RKO (cell line): ENCODE measurements at places on chromosomes 5 and 9.
A peak's percentile ranks its signal among the peaks of the same experiment; 100 is the strongest.

- DNase-seq = no peak
These were observed 427.7 kb downstream of the PRELID2 start for GRCh38 chr5:145407300-145408047.

DNA sequence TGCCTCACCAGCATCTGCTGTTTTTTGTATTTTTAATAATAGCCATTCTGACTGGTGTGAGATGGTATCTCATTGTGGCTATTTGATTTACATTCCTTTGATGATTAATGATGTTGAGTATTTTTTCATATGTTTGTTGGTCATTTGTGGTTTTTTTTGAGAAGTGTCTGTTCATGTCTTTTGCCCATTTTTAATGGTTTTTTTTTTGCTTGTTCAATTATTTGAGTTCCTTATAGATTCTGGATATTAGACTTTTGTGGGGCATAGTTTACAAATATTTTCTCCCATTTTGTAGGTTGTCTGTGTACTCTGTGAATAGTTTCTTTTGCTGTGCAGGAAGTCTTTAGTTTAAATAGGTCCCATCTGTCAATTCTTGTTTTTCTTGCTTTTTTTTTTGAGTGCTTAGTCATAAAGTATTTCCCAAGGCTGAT is 148.1 kb downstream of the NPR3 start:
- no peak for DNase-seq

DNA sequence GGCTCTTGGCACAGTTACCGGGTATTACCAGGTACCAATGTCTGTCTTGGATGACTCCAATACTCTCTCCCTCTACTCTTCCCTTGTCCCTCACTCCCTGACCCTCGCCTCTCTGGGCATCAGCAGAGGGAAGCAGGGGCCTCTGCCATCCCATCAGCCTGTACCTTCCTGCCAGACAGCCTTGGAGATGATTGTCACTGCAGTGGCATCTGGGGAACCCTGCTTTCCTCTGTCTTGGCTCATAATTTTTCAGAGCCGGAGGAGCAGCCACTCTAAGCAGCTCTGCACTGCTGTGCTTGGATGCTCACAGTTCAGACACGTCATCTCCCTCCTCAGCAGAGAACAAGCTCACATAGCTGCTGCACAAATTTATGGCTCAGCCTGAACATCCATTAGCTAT is 274.1 kb downstream of the SMARCA2 start:
- no peak for DNase-seq

GRCh38 chr5:164998590-164998989 is 1493.2 kb downstream of the MAT2B start:
- DNase-seq = no peak

DNA sequence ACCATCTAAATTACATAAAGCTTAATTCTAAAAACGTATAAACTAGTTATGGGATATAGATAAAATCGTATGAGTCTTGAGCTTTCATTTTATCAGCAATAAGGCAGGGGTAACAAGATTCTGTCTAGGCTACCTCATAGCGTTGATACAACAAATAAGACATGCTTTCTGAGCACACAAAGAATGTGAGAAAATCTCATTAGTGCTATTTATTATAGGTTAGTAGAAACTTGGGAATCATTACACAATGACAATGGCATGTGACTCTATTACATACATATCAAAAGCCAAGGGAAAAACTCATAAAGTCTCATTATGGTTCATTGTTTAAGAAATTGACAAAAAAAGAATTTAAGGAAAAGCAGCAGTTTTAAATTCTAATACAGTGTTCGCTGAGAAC is 448.6 kb downstream of the PLK2 start:
- no peak for DNase-seq

GRCh38 chr5:64180661-64181343 is 15.2 kb downstream of the RNF180 start:
- peak; percentile 9 for DNase-seq

GRCh38 chr5:161299053-161299452 is 247.5 kb downstream of the GABRB2 start:
- DNase-seq = no peak

DNA sequence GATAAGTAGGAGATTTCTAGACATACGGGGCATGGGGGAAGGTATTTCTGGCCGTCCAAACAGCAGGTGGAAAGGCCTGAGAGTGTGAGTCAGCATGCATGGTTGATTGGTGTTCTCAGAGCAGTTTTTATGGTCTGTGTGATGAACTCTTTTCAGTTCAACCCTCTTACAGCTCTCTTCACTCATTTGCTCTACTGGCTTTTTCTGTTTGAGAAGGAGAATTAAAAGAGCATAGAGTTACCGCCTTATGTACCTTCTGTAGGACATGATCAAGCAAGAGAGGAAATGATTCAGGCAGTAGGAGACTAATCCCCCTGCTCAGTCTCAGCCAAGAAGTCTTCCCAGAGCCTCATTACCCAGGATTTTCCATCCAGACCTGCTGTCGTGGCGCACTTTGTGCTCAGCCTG is 92.4 kb downstream of the PRDM6 start:
- DNase-seq = no peak

DNA sequence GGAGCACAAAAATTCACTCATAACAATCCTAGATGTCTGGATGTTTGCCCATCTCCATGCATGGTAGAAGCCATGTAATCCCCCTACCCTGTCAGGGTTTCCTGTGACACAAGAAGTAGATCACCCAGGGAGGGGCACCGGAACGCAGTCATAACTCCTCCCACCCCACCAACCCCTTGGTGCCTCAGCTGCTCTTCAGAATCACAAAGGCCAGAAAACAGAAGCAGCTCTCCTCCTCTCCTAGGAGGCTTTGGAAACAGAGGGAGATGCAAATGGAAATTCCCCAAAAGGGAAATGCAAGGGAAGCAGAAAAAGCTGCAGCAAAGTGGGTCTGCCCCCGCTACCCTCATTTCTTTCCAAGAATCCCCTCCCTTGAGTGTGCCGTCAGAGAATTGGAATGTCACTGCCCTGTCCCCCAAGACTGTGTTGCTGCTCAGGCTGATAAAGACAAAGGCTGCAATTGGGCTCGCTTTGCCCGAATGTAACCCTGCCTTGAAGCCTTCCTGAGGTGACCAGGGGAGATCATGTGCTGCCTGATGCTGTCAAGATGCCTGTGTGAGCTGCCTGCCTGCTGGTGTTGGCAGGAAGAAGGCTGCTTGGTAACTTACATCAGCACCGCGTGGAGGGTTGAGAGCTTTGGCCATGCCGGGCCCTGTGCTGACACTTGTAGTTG is 65.5 kb upstream of the ABCA1 start:
- DNase-seq = no peak

GRCh38 chr9:76883341-76883855 is 22.5 kb downstream of the PRUNE2 start:
- no peak for DNase-seq

- DNase-seq = no peak
These were observed 72.0 kb upstream of the RAI14 start for GRCh38 chr5:34584165-34584564.

GRCh38 chr5:127938746-127939145 is 144.8 kb upstream of the SLC12A2 start:
- DNase-seq = no peak

DNA sequence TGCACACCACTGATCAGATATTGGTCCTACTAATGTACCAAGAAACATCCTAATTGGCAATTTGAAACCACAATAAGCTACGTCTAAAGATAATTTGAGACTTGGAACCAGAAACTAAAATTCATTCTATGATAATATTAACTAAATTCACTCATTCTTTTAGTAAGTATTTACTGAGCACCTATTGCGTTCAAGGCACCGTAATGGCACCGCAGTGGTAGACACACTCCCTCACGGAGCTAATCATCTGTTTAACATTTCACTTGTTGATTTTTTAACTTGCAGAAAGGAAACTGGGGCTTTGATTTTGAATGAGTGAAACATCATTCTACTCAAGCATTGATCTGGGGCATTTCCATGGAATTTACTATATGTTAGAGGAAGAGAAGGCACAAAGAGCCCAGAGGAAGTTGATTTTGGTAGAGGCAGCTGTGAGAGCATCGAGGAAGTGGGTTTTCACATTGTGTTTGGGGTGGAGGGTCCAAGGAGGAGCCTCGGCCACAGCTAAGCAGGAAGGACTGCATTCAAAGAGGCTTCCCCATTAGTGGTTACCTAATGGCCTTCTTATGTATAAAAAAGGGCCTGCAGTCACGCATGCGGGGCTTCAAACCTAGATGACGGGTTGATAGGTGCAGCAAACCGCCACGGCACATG is 7.1 kb downstream of the RAPGEF1 start:
- DNase-seq = no peak

DNA sequence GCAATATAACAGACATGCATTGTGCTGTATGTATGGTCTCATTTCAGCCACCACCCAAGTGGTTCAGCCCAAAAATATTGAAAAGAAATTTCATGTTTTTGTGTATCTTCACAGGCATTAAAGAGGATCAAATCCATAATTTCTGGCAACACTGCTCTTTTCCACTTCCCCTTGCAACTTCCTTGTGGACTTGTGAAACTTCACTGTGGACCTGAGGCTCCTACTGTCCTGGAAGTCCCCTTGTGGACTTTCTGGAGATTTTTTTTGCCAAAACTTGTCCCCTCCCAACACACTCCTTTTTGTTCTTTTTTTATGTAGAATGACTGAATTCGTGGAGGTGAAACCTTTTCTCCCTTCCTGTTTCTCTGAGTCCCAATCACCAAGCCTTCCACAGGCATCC is 14.3 kb downstream of the OTULINL start:
- no peak for DNase-seq

- DNase-seq = peak; percentile 26
These were observed 22.7 kb upstream of the CCDC180 start for GRCh38 chr9:97284798-97285197.

GRCh38 chr5:135467051-135467625 is 15.0 kb upstream of the TIFAB start:
- DNase-seq = no peak

- DNase-seq = no peak
These were observed 49.4 kb upstream of the SPATA31C2 start for GRCh38 chr9:88187631-88188030.

GRCh38 chr5:35160486-35161116 is 69.7 kb downstream of the PRLR start:
- DNase-seq = no peak

DNA sequence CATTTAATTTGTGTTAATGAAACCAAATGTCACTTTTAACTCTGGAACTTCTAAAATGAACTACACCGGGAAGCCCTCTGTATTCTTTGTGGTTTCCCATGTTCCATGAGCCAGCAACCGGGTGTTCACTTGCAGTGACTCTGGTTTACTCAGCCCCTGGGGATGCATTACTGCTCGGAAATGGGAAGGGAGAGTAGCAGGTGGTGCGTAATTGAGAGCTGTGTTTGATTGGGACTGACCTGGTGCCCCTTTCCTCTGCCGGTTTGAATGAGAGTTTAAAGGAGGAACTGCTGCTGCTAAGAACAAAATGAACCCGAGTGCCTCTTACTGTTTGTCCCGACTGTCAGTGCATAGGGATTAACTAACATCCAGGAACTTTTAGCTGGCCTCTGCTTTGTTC is 100.1 kb upstream of the DHFR start:
- no peak for DNase-seq

DNA sequence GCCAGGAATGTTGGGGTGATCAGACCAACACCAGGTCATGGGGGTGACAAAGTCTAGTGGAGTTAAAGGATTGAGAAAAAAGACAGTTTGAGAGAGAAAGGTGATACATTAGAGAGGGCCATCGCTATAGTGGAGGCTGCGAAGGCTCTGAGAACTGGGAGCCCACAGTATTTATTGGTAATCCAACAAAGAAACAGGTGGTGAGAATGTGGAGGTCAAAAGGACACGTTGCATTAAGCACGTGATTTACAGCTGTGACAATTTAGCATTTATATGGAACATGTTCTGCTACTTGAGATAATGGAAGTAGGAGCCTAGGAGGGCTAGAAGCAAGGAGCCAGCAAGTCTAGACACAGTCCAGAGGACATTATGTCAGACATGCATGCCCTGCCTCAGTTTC is 2086.5 kb upstream of the C9orf72 start:
- DNase-seq = no peak

DNA sequence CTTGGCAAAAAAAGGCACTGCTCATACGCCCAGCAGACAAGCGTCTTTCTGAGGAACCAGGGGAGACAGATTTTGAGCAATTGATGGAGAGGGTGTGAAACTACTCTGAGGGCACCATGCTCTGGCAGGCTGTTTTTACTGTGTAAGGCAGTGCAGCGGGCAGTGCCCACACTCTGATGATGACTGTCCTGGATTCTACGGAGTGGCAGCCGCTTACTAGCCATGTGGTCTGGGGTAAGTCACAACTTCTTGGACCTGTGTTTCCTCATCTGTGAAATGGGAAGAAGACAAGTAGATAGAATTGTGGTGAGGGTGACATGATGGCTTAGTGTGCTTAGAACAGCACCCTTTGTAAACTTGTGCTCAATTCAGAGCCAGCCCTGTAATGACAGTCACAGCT is 38.8 kb downstream of the FABP6 start:
- no peak for DNase-seq

GRCh38 chr5:141747152-141748141 is 65.4 kb upstream of the ARAP3 start:
- DNase-seq = no peak

- no peak for DNase-seq
These were observed 95.5 kb downstream of the TMEM161B start for GRCh38 chr5:88172847-88173758.

GRCh38 chr5:51380603-51381207 is 2.5 kb upstream of the ISL1 start:
- peak; percentile 57 for DNase-seq

DNA sequence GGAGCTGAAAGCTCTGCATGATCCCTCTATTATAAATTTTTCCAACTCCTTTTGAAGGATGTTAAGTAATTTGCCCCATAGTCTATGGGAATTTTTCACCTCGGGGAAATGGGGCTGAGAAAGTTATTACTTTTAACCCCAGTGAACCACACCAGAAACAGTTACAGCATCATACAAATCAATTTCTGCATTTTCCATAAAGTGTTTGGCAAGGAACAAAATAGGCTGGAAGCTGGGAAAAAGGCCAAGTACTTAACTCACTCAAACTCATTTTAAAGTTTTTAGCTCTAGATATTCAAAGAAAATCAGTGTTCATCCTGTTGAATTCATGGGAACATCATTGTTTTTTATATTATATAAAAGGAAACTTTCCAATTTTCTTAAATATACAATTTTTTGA is 160.9 kb downstream of the SH3GL2 start:
- DNase-seq = no peak

GRCh38 chr5:152246401-152246800 is 158.7 kb downstream of the NMUR2 start:
- peak; percentile 56 for DNase-seq

- no peak for DNase-seq
These were observed 596.1 kb downstream of the ELAVL2 start for GRCh38 chr9:23229890-23230317.

DNA sequence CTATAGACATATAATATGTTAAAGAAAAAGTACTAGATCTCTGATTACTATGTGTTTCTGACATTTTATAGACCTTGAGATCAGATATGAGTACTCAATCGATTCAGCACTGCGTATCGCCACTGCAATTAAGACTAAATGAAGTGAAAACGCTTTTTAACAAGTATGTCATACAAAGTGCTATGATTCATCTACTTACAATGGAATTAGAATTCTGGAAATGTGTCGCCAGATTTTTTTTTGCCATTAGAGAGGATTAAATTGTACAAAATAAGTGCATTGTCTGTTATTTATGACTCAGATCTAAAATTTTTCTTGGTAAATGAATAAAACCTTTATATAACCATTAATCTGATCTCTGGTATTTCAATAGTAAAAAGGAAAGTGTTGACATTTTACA is 20.0 kb upstream of the AGGF1 start:
- DNase-seq = no peak

GRCh38 chr9:126663661-126664072 is 49.9 kb downstream of the LMX1B start:
- no peak for DNase-seq

- DNase-seq = no peak
These were observed 20.9 kb upstream of the ZSWIM6 start for GRCh38 chr5:61311056-61311610.

- DNase-seq = no peak
These were observed 466.2 kb downstream of the ENC1 start for GRCh38 chr5:74174366-74174765.
